Breast epithelium (tissue), 4 donors: ENCODE measurements at places on chromosomes 2 and 18. TPM values are rescaled to one million over a fixed set of nuclear protein-coding genes. Genes with fewer than 3 reads are reported as not detected.

The PIK3C3 gene
- total RNA-seq: 45.9 TPM

DNA sequence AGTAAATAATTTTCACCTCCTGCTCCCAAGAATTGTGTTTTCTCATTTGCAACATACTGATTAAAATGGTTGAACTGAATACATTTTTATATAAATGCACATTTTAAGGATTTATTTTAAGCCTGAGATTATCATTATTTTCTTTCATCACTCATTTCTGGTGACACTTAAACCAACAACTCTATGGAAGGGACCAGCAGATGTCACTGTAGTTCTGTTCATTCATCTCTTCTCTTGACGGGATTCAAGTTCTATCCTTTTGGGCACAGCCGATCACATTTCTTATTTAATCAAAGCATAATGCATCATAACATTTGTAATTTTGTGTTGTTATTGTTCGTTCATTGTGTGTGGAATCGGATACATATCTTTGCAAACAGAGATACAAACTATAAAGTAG, 417.9 kb downstream of the HRH4 start:
- no peaks in the 10 kb centered on the region for H3K4me1 ChIP-seq
- no peak overlapping the region for H3K4me3 ChIP-seq
- no peaks in the 10 kb centered on the region for H3K36me3 ChIP-seq
- H3K27ac ChIP-seq: no peak overlapping the region
- DNase-seq: no peak

The CCDC88A gene
- total RNA-seq: 74.6 TPM

DNA sequence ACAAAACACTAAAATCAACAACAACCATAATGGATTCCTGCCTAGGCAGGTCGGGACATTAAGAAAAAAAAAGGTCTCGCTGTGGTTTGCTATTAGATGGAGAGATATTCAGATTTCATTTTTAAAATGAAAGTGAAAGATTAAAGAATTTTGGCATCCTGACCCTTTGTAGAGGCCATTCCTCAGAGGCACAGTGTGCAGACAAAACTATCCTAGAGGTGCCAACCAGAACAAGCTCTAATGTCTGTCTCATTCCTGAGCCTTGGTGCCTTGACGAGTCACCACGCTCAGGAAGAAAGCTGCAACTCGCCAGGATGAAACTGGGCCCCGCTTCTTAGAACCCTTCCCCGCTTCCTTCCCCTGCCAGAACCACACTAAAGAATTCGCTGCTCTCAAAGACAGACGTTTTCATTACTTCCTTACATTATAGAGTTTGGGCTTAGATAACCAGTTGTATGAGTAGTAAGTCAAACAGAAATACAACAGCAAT, 156.0 kb downstream of the TGIF1 start:
- peak overlapping the region; percentile 35 for H3K4me3 ChIP-seq
- peak overlapping the region; percentile 91 for H3K27ac ChIP-seq
- H3K27me3 ChIP-seq: no peaks in the 10 kb centered on the region

DNA sequence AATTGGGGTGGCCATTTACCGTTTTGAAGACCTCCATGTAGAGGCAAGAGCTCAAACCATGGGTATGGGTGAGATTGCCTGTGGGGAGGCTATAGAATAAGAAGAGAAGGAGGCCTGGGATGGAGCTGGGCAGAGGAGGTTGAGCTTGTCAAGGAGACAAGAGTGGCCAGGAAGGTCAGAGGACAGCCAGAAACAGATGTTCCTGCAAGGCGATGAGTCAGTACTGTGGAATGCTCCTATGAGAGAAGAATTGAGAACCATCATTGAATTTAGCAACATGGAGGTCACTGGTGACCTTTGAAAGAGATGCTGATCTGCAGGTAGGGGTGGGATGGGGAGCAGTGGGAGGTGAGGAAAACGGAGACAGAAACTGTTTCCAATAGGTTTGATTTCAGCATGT, 3.5 kb downstream of the ACSL3 start:
- H3K36me3 ChIP-seq: no peaks in the 10 kb centered on the region
- H3K4me3 ChIP-seq: no peak overlapping the region
- DNase-seq: no peak
- H3K27me3 ChIP-seq: no peaks in the 10 kb centered on the region
- H3K4me1 ChIP-seq: no peaks in the 10 kb centered on the region

The SPC25 gene
- total RNA-seq: 1.0 TPM

The DOK1 gene
- 11.0 TPM for total RNA-seq

The RNU2-63P gene
- not detected for total RNA-seq

DNA sequence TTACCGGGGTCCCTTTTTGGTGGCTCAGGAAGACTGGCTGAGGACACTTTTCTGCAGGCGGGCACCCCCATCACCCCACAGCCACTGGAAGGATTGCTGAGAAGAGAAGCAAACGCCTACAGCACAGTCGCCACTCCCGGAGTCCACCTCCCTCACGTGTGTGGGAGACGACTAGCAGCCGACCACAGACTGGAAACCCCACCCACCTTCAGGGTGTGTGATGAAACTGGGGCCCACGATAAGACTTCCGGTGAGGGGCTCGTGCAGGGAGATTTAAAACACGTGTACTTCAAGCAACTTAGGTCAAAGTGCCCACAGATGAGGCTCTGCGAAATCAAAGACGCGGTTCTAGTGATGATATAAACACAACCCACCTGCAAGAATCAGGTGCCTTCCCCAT, 26.3 kb downstream of the MBP start:
- peak overlapping the region; percentile 73 for H3K27ac ChIP-seq
- H3K4me3 ChIP-seq: no peak overlapping the region
- no peak for DNase-seq
- H3K36me3 ChIP-seq: no peaks in the 10 kb centered on the region

DNA sequence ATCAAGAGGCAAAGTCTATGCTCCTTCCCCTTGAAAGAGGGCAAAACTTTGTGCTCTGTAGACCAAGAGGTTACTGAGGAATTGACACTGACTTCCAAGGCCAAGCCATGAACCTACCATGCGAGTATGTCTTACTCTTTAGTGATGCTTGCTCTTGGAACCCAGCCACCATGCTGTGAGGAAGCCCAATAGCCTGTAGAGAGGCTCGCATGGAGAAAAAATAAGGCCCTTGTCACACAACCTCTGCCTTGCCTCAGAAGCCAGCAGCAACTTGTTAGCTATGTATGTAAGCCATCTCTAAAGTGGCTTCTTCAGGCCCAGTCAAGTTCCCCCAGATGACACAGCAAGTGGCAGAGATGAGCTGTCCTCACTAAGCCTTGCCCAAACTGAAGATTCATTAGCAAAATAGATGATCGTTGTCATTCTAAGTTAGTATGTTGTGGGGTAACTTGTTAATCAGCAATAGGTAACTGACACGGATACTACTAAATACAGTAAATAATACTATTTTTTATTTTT, 66.1 kb upstream of the RGPD5 start:
- no peak overlapping the region for H3K27ac ChIP-seq
- H3K27me3 ChIP-seq: no peaks in the 10 kb centered on the region
- no peaks in the 10 kb centered on the region for H3K36me3 ChIP-seq
- no peaks in the 10 kb centered on the region for H3K4me1 ChIP-seq
- DNase-seq: peak; percentile 3
- no peak overlapping the region for H3K4me3 ChIP-seq

DNA sequence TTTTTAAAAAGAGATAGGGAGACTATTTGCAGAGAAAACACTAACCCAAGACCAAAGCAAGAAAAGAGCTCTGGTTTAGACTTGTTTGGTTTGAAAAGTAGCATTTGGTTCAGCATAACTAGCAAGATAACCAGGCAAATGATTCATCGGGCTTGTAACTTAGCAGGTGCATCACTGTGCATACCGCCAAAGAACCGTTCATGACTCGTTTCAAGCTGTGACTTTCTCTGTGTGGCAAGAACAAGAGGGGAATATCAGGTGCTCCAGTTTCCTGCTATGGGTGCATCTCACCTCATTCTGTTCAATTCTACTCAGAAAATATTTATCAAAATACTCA, 244.9 kb downstream of the ETAA1 start:
- no peak for DNase-seq
- no peak overlapping the region for H3K27ac ChIP-seq
- no peaks in the 10 kb centered on the region for H3K4me1 ChIP-seq
- H3K36me3 ChIP-seq: no peaks in the 10 kb centered on the region
- no peak overlapping the region for H3K4me3 ChIP-seq
- H3K27me3 ChIP-seq: no peaks in the 10 kb centered on the region

The TSGA10 gene
- total RNA-seq: 7.2 TPM

GRCh38 chr18:36374262-36374661, 76.7 kb downstream of the FHOD3 start:
- no peaks in the 10 kb centered on the region for H3K36me3 ChIP-seq
- DNase-seq: no peak
- H3K4me1 ChIP-seq: no peaks in the 10 kb centered on the region
- H3K27ac ChIP-seq: no peak overlapping the region
- H3K4me3 ChIP-seq: no peak overlapping the region

GRCh38 chr2:240636563-240637115, 11.4 kb downstream of the GPR35 start:
- H3K27ac ChIP-seq: no peak overlapping the region
- H3K4me1 ChIP-seq: no peaks in the 10 kb centered on the region
- H3K27me3 ChIP-seq: no peaks in the 10 kb centered on the region
- DNase-seq: no peak
- H3K36me3 ChIP-seq: no peaks in the 10 kb centered on the region

GRCh38 chr18:13179566-13180113, 38.9 kb upstream of the LDLRAD4 start:
- no peaks in the 10 kb centered on the region for H3K4me1 ChIP-seq
- H3K4me3 ChIP-seq: no peak overlapping the region
- no peak overlapping the region for H3K27ac ChIP-seq
- DNase-seq: no peak
- H3K36me3 ChIP-seq: no peaks in the 10 kb centered on the region

DNA sequence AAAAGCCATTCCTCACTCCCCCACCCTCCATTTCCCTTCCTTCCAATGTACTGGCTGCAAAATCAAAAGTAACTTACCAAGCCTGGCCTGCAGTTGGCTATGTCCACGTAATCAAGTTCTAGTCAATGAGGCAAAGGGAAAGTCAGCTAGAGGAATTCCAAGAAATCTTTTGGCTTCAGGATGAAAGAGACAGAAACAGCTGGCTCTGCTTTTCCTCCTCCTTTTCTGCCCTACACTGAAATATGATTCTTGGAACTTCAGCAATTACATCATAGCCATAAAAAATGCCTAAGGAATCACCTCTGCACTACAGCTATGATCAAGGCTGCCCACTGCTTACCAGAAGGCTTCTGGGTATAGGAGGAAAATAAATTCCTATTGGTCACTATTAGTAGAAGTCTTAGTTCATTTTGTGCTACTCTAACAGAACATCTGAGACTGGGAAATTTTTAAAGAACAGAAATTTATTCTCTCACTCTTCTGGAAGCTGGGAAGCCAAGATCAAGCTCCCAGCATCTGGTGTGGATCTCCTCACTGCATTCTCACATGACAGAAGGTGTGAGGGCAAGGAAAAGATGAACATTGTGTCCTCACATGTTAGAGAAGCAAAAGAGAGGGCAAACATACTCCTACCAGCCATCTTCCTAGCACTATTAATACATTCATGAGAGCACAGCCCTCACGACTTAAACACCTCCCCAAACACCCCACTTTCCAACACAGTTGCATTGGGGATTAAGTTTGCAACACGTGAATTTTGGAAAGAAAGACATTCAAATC, 219.9 kb downstream of the TMX3 start:
- no peak overlapping the region for H3K4me3 ChIP-seq
- DNase-seq: no peak
- H3K27ac ChIP-seq: no peak overlapping the region
- no peaks in the 10 kb centered on the region for H3K4me1 ChIP-seq
- H3K36me3 ChIP-seq: no peaks in the 10 kb centered on the region
- H3K27me3 ChIP-seq: no peaks in the 10 kb centered on the region

- H3K4me1 ChIP-seq: no peaks in the 10 kb centered on the region
- H3K27ac ChIP-seq: peak overlapping the region; percentile 88
- no peak for DNase-seq
- no peaks in the 10 kb centered on the region for H3K36me3 ChIP-seq
- H3K4me3 ChIP-seq: no peak overlapping the region
Observed at GRCh38 chr2:61949458-61949713, 43.9 kb downstream of the COMMD1 start.

The CPLX4 gene
- not detected for total RNA-seq
